Neural progenitor cell (in vitro differentiated cells): ENCODE measurements at places on chromosomes 13 and 19.

DNA sequence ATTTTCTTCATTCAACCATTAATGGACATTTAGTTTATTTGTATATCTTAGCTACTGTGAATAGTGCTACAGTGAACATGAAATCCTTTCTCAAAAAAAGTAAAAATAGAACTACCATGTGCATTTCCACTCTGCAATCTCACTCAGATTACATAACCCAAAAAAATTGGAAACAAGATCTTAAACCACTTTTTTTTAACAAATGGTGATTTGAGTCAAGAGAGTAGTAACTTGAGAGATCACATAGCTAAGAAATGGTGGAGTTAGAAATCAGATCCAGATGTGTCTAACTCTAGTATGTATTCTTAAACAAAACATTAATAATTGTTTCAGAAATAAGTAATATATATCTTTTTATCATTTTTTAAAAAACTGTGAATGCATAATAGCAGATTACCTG lies 318.3 kb upstream of the SGCG start:
- no peak overlapping the region for H3K27ac ChIP-seq
- no peaks in the 10 kb centered on the region for H3K4me1 ChIP-seq
- no peak overlapping the region for H3K4me3 ChIP-seq
- no peaks in the 10 kb centered on the region for H3K36me3 ChIP-seq
- DNase-seq = no peak

- no peaks in the 10 kb centered on the region for H3K27me3 ChIP-seq
- DNase-seq = no peak
- H3K4me1 ChIP-seq = no peaks in the 10 kb centered on the region
Observed at GRCh38 chr13:99392470-99393135, 85.4 kb upstream of the GPR183 start.

- H3K4me1 ChIP-seq = peaks cover 13% of the 10 kb centered on the region
- no peak overlapping the region for H3K27ac ChIP-seq
- no peaks in the 10 kb centered on the region for H3K27me3 ChIP-seq
- H3K4me3 ChIP-seq = no peak overlapping the region
- no peaks in the 10 kb centered on the region for H3K36me3 ChIP-seq
Observed at GRCh38 chr13:114025714-114026431, 52.0 kb upstream of the C13orf46 start.

- no peaks in the 10 kb centered on the region for H3K36me3 ChIP-seq
- peak; percentile 99 for DNase-seq
- H3K4me3 ChIP-seq = peak overlapping the region; percentile 53
- H3K27me3 ChIP-seq = peaks cover 3% of the 10 kb centered on the region
Observed at GRCh38 chr19:50657712-50658440, 8.6 kb downstream of the C19orf81 start.
